Activated T-helper 1 cell treated with anti-CD3 and anti-CD28 coated beads, Interleukin-2, amount 50 U/mL, for 16 hours (primary cell): ENCODE measurements at places on chromosomes 4 and X.

GRCh38 chrX:105696870-105697269 is 125.5 kb upstream of the NRK start:
- DNase-seq = no peak

GRCh38 chr4:101846550-101846949 is 56.0 kb downstream of the BANK1 start:
- DNase-seq = no peak

DNA sequence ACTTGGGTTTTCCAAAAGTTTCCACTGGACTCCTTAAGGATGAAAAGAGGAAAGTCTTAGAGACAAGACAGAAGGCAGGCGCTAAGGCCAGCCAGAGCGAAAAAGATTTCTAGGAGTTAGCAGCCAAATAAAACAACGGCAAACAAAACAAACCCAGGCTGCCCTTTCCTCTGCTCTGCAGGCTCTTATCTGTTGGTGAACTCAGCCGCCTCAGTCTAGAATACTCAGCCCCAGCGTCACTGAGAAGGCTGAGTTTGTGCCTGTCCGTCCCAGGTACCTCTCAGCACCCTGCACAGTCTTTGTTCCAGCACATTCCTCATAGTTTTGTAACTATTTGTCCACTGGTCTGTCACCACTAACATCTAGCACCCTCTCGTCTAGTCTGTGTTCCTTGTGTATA is 75.6 kb upstream of the FAM9C start:
- DNase-seq = no peak

GRCh38 chrX:47815901-47816845 is 20.5 kb upstream of the ZNF81 start:
- no peak for DNase-seq

DNA sequence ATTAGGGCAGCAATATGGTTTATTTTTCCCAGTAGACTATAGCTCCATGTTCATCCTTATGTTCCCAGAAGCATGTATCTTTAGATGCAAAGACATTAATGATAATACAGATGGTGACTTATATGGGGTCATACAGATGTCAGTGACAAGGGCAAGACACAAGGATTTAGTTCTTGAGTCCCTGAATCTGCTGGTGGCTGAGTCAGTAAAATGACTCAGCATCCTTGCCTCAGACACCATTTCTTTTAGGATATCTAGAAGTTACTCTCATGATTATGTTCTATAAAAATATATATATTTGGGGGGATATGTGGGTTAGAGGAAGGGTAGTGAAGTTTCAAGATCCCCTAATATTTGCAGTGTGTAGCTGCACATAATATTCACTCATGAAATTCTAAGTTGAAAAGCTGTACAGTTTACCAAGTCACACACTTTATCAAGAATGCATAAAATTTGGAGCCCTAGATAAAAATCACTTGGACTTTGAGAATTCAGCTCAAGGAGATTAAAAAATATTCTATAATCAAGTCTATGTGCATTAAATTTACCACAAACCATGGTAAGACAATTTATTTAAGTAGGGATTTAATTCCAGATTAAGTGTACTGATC is 101.9 kb downstream of the LNX1 start:
- no peak for DNase-seq
